Activated CD4-positive, alpha-beta T cell treated with anti-CD3 and anti-CD28 coated beads for 48 hours (primary cell): ENCODE measurements at places on chromosomes 2 and 18.

DNA sequence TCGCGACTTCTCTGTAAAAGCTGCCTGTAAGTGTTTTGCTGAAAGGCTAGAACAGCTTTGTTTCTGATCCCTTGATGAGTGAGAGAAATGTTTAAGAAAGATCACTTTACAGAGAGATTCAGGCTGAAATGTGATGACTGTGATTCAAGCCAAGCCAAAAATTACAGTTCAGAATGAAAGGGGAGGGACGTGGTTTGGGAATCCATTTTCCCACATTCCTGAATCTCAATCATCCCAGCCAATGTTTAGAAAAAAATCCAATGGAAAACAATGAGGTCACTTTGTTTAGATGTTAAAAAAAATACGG is 416.7 kb downstream of the ARHGAP15 start:
- no peak for DNase-seq

- no peak for DNase-seq
These were observed 91.7 kb upstream of the MCFD2 start for GRCh38 chr2:47007223-47007825.

DNA sequence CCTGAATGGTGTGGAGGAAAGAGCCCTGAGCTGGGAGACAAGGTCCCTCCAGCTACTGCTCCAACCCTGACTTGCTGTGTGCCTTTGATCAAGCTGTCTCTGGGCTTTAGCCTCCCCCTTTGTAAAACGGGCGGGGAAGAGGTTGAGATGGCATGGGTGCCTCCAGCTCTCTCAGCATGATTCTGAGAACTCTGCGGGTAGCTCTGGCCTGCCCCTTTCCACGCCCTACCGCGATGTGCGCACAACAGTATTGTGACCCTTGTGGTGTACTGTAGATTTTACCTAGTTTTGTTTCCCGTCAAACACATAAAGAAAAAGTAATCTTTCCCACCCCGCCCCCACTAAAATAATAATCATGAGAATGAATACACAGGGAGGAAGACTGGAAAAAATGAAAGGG is 5.3 kb downstream of the CD8A start:
- DNase-seq: no peak

DNA sequence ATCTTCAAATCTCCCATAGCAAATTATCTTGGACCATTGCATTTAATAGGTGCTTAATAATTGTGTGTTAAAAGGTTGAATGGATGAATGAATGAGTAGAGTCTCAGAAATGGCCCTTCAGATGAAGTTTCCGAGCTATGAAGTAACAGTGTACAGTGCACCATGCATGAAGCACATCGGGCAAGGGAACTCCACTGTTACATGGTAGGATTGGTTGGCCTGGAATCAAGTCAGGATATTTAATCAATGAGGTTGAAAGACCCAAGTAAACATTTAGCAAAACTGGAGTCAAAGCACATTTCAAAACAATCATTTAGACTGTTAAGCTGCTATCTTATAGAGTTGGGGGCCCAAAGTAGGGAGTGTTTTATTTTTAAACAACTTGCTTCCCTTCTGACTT is 80.0 kb downstream of the APOB start:
- no peak for DNase-seq

DNA sequence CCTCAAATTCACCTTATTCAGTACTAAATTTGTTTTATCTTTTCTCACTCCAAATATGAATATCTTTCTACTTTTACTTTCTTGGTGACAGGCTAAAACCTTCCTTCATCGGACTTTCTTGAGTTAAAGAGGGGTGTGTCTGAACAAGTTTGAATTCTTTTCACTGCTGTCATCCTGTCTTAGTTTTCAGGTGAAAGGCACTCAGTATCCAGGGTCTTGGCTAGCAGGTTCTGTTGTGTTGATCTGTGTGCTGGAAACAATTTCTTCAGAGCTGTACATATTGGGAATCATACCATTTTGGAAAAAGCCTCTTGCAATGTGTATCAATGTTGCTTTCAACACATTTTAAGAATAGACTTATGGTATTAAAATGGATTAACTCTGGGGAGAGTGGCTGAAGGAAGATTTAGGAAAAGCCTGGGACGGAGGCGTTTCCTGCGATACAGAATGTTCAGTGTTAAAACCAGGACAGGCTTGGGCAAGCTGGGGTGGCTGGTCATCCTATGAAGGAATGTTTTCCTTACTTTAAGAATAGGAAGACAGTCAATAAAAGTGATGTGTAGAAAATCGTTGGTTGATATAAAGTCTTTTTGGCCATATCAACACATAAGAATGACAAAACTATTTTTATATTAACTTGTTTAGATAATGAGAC is 350.7 kb upstream of the SPRED2 start:
- no peak for DNase-seq

- no peak for DNase-seq
These were observed 92.6 kb upstream of the TSPYL6 start for GRCh38 chr2:54348646-54349045.

DNA sequence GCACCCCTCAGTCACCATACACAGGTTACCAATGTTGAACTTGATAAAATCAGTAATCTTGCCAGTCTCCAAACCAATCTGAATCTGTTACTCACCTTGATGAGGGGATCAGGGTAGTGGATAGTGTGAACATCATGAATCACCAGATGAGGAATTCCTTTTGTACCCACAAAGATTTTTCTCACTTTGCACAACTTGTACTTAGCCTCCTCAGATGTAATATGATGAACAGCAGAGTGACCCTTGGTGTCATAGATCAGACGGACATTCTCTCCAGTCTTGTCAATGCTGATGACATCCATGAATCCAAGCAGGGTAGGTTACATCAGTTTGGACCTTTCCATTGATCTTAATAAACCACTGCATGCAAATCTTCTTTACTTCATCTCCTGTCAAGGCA is 54.7 kb downstream of the MDH1 start:
- DNase-seq: no peak

DNA sequence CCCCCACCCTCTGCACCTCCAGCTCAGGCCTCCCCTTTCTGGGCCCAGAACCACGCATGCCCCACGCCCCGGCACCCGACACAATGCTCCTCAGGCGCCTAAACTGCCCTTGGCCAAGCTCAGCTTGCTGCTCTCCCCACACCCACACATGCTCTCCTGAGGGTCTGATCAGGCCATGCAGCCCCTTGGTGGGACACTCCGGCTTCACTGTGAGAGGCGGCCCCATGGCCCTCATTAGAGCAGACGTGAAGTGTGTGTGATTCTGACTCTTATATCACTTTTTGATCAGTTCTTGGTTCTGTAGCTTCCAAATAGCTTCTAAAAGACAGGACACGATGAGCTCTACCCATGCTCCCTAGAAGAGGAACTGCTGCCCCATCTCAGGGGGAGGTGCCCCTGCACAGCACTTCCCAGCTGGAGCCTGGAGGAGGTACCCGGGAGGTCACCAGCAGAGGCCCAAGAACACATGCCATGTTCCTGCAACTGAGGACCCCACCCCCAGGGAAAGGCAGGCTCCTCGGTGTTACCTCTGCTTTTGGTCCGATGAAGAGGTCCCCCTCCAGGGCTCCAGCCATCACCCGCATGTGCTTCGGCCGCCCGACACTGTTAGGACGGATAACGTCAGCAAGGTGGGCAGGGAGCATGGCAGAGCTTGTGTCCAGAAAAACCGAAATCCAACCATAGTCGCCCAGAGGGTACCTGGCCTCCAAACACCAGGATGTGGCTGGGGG is 3.6 kb downstream of the ACTR1B start:
- no peak for DNase-seq

- no peak for DNase-seq
These were observed 178.4 kb upstream of the TPO start for GRCh38 chr2:1234731-1235308.

- no peak for DNase-seq
These were observed 638 bp upstream of the IRS1 start for GRCh38 chr2:226799976-226800940.

GRCh38 chr2:30666266-30666874 is 140.9 kb downstream of the CAPN13 start:
- no peak for DNase-seq

DNA sequence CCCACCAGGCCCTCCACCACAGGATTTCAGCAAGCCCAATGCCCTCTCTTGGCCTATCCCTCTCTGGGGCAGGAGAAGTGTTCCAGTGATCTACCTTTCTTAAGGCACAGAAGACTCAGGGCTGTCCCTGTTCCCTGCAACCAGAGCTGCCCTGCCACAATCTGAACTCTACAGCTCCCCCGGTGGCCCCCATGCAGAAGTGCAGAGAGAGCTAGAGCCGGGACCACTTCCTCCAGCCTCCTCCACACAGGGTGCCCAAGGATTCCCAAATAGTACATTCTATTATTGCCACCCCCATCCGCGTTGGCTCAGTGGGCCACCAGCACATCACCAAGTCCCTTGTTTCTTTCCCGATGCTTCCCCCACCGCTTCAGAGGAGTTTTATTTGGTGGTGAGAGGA is 114.8 kb upstream of the PTPRM start:
- peak; percentile 17 for DNase-seq

- no peak for DNase-seq
These were observed 228.0 kb upstream of the ID2 start for GRCh38 chr2:8453904-8454302.

DNA sequence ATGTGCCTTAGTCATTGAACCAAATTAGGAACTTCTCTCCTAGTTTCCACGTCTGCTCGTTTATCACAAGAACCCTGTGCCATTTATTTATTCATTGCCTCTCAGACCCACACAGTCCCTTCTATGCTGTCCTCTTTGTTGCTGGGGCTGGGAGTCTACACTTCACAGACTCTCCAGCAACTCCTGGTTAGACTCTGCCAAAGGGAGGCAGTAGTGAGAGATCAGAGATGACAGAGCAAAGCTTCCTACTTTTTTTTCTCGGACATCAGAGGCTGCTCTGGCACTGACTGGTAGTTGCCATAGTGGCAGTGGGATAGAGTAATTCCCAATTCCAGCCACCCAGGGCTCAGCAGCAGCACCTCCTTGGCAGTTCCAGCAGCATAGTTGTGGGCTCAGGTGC is 277.5 kb downstream of the BCL11A start:
- DNase-seq: no peak

- DNase-seq: no peak
These were observed 2.5 kb downstream of the ADI1 start for GRCh38 chr2:3516831-3517230.

DNA sequence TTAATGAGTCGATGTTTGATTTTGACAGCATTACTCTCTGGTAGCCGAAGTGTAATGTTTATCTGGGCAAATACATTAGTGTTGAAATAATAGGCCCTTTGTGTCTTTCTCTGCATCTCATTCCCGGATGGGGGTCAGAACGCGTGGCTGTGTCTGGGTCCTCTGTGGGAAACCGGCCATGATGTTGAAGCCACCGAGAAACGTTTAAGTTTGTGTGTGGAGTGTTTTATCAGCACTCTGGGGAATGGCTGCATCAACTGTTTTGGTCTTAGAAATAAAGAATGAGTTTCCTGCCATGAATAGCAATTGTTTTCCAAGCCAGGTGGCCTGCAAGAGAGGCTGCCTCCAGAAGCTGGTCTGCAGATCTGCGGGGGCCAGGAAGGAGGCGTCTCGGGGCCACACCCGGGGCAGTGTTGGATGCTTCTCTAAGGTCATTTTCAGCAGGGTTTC is 69.7 kb downstream of the RNF144A start:
- no peak for DNase-seq

DNA sequence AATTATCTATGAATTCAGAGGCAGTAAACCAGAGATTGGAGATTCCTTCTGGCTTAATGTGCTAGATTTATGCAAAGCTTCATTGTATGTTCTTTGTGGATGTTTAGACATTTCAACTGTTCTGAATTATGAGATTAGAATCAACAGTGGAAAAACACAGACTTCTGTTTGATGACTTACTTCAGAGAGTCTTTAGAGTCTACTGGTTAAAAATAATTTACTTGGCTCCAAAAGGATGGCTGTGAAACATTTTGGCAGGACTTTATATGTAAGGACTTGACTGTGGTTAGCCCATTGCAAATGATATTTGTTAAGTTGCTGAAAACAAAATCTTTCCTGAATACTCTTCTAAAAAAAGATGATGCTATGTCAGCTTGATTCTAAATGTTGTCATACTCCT is 25.5 kb upstream of the LRRC30 start:
- no peak for DNase-seq

GRCh38 chr2:74053959-74054715 is 69.4 kb downstream of the TET3 start:
- no peak for DNase-seq

DNA sequence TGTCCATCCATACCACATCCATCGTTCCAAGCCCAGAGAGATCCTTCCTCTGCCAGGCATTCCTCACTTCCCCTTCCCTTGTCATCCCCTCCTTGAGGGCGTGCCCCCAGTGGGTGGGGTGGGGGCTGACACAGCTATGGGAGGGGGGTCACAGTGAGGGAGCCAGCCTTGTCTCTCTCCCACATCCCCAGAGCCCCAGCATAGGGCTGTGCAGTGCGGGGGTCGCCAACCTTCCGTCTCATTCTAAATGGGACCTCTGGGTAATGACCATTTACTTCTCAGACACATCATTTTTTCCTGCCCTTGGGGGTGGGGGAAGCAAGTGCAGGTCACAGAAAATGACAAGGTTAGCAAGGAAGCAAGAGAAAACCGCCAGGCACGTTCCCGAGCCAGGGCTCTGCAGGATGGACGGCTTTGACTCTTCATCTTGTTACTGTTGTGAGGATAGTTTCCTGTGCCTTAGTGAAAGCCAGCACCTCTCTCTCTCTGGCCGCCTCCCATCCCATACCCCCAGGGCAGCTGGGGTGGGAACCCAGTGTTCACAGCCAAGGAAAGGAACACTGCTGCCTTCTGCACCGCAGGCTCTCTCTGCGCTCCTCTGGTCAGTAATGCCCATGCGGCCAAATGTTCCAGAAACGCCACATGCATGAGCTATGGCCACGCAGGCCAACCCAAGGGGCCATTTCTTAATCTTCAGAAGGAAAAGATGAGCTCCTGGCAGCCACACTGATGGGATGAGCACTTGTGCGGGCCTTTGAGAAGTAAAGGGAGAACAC is 22.7 kb upstream of the OTOS start:
- DNase-seq: no peak

DNA sequence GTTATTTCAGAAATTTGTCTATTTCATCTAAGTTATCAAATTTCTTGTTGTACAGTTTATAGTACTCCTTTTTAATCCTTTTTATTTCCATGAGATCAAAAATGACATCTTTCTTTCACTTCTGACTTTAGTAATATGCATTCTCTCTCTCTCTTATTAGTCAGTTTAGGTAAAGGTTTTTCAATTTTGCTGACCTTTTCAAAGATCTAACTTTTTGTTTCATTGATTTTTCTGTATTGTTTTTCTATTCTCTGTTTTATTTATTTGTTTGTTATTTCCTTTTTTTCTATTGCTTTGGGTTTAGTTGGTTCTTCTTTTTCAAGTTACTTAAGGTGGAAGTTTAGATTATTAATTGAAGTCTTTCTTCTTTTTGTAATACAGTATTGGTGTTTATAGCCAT is 294.2 kb downstream of the CCDC85A start:
- DNase-seq: no peak

GRCh38 chr2:233101816-233102215 is 41.7 kb downstream of the INPP5D start:
- no peak for DNase-seq

- DNase-seq: no peak
These were observed 10.8 kb downstream of the RNU4ATAC start for GRCh38 chr2:121541495-121541894.

GRCh38 chr2:222272446-222273015 is 26.3 kb downstream of the PAX3 start:
- DNase-seq: no peak

- DNase-seq: no peak
These were observed 7.2 kb upstream of the HNMT start for GRCh38 chr2:137957033-137957432.

GRCh38 chr2:72927619-72928550 is 10.6 kb downstream of the EMX1 start:
- DNase-seq: no peak
